Small intestine (tissue), 16 donors: ENCODE measurements at places on chromosomes 12 and 14. TPM values are rescaled to one million over a fixed set of nuclear protein-coding genes. Genes with fewer than 3 reads are reported as not detected.
A peak's percentile ranks its signal among the peaks of the same experiment; 100 is the strongest.

The ADGRD1 gene
- 0.54 TPM for polyA plus RNA-seq

The PZP gene
- not detected for polyA plus RNA-seq

The ACACB gene
- polyA plus RNA-seq, result 40.5 TPM

The MARS1 gene
- 93.4 TPM for polyA plus RNA-seq

The MYH6 gene
- polyA plus RNA-seq, result 52.1 TPM

The SIX1 gene
- polyA plus RNA-seq, result 0.27 TPM

The ASCL1 gene
- polyA plus RNA-seq, result 5.6 TPM

DNA sequence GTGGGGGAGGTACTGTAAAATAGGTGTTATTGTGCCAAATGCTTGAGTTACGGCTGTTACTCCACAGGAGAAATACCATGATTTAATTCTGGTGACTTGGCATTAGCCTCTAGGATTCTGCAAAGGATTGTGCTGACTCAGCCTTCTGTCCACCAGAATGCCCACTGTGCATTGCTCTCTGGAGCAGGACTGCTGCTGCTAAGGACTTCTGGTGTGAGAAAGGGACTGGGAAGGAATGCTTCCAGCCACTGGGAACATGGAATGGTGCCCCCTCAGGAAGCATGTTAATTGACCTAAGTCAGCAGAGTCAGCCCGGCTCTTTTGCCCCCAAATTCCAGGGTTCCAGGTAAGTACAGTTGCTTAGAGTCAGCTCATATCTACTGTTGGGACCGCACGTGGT lies 32.9 kb downstream of the ZFHX2 start:
- H3K4me3 ChIP-seq, result no peak overlapping the region
- no peak for DNase-seq
- H3K4me1 ChIP-seq, result no peaks in the 10 kb centered on the region
- no peaks in the 10 kb centered on the region for H3K27me3 ChIP-seq

DNA sequence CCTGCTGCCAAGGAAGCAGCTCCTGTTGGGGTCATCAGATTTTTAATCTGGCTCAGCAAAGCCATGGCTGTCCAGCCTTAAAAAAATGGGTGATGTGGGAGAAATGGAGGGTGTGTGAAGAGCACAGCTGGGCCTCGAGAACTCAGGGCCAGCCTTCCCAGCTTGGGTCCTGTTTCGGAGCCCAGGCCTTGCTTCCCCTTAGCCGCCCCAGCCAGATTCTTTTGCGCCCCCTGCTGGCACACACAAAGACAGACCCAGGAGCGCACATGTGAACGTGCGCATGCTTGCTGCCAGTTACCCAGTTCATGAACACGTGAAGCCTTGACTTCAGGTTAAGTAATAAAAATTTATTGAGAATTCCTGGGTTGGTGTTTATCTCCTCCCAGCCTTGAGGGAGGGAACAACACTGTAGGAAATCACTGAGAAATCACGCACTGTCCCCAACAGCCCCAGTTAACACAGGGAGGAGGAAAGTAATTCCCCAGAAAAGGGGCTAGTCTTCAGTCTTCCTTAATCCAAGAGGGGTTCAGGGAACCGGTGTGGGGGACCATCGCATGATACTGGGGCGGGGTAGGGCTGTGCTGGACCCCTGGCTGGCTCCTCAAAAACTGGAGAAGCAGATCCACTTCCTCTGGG lies 5.3 kb downstream of the PHB2 start:
- H3K27me3 ChIP-seq, result no peaks in the 10 kb centered on the region
- H3K4me1 ChIP-seq, result no peaks in the 10 kb centered on the region
- peak overlapping the region; percentile 98 for H3K27ac ChIP-seq

DNA sequence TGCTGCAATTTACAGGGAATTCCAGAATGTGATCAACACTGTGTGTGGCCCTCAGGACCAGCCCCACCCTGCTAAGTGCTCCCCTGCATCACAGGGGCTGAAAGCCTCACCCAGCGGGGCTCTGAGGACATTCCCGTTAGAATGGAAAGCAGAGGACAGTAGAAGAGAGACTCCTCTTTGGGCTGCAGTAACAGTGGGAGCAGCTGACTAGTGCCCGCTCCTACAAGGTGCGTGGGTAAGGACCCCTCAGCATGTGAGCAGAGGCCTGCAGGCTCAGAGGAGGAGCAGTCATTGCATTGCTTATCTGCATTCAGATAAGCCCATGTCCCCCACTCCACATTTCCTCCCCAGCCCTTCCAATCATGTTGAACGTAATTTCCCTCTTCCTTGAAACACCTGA lies 120.1 kb downstream of the ITPR2 start:
- no peak for DNase-seq
- H3K36me3 ChIP-seq, result peaks cover 9% of the 10 kb centered on the region
- no peak overlapping the region for H3K27ac ChIP-seq

DNA sequence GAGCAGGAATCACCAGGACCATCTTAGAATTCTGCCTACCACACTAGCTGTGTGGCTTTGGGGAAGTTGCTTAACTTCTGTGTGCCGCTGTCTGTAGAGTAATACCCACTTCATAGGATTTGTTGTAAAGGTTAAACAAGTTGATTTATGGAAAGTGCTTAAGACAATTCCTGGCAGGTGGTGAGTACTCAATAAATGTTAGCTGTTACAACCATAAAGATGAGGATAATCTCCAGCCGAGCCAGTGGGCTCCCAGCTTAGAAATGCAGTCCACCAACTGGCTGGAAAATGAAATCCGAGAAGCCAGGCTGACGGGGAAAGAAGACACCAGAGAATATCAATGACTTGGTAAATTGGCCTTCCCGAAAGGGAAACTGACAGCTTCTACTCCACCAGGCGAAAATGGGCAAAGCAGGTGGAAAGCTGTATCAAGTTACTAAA lies 173.5 kb downstream of the CHST11 start:
- H3K36me3 ChIP-seq, result no peaks in the 10 kb centered on the region
- no peak overlapping the region for H3K4me3 ChIP-seq
- no peaks in the 10 kb centered on the region for H3K27me3 ChIP-seq
- no peaks in the 10 kb centered on the region for H3K4me1 ChIP-seq
- no peak for DNase-seq

GRCh38 chr14:47012533-47013280 lies 361.1 kb upstream of the RPL10L start:
- H3K4me1 ChIP-seq, result no peaks in the 10 kb centered on the region
- no peak for DNase-seq
- H3K27me3 ChIP-seq, result no peaks in the 10 kb centered on the region
- H3K36me3 ChIP-seq, result no peaks in the 10 kb centered on the region
- H3K4me3 ChIP-seq, result no peak overlapping the region

- DNase-seq, result no peak
- H3K4me3 ChIP-seq, result no peak overlapping the region
- no peak overlapping the region for H3K27ac ChIP-seq
- no peaks in the 10 kb centered on the region for H3K4me1 ChIP-seq
Observed at GRCh38 chr14:77502109-77502782, 3.6 kb upstream of the ISM2 start.

DNA sequence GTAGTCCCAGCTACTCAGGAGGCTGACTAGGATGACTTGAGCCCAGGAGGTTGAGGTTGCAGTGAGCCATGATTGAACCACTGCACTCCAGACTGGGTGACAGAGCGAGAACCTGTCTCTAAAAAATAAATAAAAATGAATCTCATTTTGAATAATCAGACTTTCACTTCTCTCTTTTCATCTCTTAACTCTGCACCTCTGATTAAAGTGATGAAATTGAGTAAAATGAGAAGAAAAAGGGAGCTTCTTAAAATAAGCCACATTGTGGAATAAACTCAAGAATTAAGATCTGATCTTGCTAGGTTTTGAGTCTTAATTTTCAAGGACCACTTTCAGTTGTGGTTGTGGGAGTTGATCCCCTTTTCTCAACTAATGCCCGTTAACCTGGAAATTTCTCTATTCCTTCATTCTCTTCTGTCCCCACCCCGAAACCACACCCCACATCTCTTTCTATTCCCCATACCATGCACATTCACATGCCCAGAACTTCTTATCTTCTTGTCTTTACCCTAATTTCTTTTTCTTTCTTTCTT lies 70.9 kb upstream of the ETV6 start:
- no peaks in the 10 kb centered on the region for H3K27me3 ChIP-seq
- no peak for DNase-seq
- no peak overlapping the region for H3K27ac ChIP-seq
- H3K36me3 ChIP-seq, result no peaks in the 10 kb centered on the region
- H3K4me1 ChIP-seq, result no peaks in the 10 kb centered on the region
- H3K4me3 ChIP-seq, result no peak overlapping the region

- peak; percentile 37 for DNase-seq
- no peaks in the 10 kb centered on the region for H3K4me1 ChIP-seq
- no peak overlapping the region for H3K4me3 ChIP-seq
- H3K27ac ChIP-seq, result no peak overlapping the region
- H3K36me3 ChIP-seq, result no peaks in the 10 kb centered on the region
- no peaks in the 10 kb centered on the region for H3K27me3 ChIP-seq
Observed at GRCh38 chr12:38328306-38328895, 11.8 kb downstream of the ALG10B start.

DNA sequence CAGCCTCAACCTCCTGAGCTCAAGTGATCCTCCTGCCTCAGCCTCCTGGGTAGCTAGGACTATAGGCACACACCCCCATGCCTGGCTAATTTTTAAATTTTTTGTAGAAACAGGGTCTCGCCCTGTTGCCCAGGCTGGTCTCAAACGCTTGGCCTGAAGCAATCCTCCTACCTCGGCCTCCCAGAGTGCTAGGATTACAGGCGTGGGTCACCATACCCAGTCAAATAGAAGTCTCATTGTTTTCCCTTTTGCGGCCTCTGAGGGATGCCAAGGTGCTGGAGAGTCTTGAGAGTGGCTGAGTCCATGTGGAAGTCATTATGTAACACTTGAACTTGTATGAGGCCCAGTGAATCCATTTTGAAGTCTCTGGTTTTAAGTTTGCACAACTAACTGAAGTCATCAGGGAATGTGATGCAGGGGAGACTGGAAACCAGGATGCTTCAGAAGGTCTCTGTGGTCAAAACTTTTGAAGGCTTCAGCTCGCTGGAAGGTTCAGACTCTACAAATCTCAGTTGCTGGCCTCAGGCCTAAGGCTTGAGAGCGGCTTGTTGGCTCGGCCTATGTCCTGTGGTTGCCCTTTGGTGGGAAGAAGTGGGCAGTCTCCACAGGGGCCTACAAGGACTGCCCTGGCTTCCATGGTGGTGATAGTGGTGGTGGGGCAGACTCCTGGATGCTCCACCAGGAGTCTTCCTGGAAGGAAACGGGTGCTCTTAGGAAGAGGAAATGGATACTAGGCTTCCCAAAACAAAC lies 29.2 kb downstream of the GALNT16 start:
- no peak overlapping the region for H3K4me3 ChIP-seq
- H3K4me1 ChIP-seq, result no peaks in the 10 kb centered on the region
- H3K27ac ChIP-seq, result no peak overlapping the region
- H3K36me3 ChIP-seq, result no peaks in the 10 kb centered on the region

DNA sequence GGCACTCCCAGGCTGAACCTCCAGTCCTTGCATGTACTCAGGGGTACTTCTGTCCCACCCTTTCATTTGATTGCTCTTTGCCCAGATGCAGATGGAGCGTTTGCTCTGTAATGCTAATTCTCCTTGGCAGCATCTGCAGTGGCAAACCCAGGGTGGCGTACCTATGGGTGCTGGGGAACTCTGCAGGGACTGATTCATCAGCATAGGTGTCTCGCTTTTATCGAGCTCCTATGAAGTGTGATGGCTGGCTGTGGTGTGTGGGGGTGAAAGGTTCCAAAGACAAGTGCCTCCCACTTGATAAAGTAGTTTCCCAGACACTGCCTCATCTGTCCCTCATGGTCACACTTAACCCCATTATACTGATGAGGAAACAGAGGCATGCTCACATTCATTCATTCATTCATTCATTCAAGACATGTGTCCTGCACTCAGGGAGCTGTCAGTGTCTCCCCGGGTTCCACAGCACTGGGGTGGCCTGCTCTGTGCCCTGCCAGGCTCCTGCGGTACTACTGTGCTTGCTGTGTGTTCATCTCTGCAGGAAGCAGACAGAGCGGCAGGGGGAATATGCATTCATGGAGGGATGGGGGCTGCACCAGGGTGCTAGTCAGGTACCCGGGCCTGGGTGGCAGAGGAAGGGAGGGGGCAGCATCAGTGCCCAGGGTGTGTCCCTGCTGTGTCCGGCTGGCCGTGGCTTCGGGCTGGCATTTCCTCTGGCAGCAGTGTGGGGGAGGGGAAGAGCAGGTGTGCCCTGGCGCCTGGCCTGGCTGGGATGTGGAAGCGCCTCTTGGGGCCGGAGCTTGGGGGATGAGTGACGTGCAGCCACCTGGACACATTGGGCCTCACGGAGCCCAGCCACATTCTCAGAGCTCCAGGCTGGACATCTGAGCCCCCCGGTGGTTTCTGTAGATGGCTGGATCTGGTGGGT lies 110.9 kb downstream of the TSPAN9 start:
- H3K27me3 ChIP-seq, result no peaks in the 10 kb centered on the region
- H3K27ac ChIP-seq, result no peak overlapping the region
- peaks cover 3% of the 10 kb centered on the region for H3K36me3 ChIP-seq
- peaks cover 5% of the 10 kb centered on the region for H3K4me1 ChIP-seq
- no peak for DNase-seq

DNA sequence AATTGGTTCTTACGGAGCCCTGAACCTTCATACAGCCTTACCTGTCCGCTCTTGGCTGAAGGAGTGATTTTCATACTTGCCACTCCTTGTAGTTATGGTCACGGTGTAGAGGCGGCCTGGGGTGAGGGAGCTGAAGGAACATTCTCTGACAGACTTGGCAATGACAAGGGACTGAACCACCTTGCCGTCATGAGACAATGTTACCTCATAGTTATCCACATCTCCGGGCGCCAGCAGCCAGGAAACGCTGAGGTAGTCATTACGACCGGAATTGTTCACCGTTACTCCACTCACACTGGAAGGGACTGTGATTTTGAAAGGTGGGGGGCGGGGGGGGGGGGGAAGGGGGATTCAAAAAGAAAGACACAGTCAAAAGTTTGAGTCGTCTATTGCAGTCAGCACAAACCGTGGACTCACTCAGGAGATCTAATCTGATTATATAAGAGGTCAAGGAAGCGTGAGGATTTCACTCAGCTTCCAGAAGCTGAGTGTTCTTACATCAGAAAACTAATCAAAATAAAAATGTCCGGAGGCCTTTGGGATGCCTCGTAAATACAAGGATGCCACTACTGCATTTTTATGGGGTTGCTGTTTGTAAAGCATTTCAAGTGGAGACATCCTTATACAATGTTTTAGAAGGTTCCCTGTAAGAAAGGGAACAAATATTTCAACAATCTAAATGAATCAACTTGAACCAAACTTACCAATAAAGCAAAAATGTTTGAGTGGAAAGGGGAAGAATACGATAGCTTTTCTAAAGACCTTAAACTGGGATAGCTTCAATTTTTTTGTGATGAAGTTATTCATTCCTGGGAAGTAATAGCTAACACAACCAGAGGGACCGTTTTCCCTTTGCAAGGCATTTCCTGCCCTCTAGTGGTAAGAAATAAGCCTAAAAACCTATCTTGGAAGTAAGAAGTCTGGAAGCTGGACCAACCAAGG lies 60.6 kb downstream of the PTPRB start:
- H3K36me3 ChIP-seq, result peaks cover 2% of the 10 kb centered on the region
- DNase-seq, result peak; percentile 71
- no peaks in the 10 kb centered on the region for H3K4me1 ChIP-seq
- no peaks in the 10 kb centered on the region for H3K27me3 ChIP-seq
- no peak overlapping the region for H3K27ac ChIP-seq
- no peak overlapping the region for H3K4me3 ChIP-seq

- H3K27me3 ChIP-seq, result no peaks in the 10 kb centered on the region
- DNase-seq, result no peak
- no peaks in the 10 kb centered on the region for H3K36me3 ChIP-seq
- no peak overlapping the region for H3K27ac ChIP-seq
Observed at GRCh38 chr12:52247622-52248540, 14.8 kb downstream of the KRT7 start.
